ENCODE measurements at places on chromosomes 16 and 17.

DNA sequence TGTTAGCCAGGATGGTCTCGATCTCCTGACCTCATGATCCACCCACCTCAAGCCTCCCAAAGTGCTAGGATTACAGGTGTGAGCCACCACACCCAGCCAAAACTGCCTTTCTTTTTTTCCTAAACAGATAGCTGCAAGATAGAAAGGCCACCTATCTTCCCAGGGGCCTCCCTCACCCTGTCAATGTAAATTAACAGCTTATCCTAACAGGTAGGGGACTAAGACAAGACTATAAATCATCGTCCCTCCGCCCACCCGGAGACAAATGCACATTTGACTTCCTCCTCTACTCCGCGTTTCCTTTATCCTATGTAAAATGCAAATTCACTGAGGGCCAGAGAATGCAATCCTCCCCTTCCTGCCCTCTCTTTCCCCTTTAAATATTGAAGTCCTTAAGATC lies 71.4 kb downstream of the MARF1 start:
- DNase-seq: peak; percentile 31

GRCh38 chr16:4360538-4361021 lies 9.5 kb upstream of the PAM16 start:
- DNase-seq: peak; percentile 34

GRCh38 chr16:23941025-23941424 lies 105.2 kb downstream of the PRKCB start:
- DNase-seq: no peak

DNA sequence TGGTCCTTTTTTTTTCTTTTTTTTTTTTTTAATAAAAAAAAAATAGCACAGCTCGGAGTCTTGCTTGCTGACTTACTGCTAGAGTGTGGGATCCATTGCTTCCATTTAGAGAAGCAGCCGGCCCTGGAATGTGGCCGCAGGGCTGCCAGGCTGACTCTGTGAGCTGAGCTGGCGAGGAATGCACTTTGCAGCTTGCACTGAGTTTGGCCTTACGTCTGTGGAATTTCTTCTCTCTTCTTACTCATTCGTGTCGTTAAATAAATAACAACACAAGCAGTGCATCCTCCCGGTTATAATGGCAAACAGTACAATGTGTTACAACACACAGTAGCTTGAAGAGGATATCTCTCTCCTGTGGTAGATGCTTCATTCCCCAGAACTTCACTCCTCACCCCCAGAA lies 69.2 kb downstream of the PRKCB start:
- no peak for DNase-seq

- DNase-seq: peak; percentile 36
Measured at GRCh38 chr17:57622683-57623433, 122.2 kb downstream of the CCDC182 start.

- DNase-seq: no peak
Measured at GRCh38 chr17:48056246-48056745, 8.1 kb downstream of the NFE2L1 start.

DNA sequence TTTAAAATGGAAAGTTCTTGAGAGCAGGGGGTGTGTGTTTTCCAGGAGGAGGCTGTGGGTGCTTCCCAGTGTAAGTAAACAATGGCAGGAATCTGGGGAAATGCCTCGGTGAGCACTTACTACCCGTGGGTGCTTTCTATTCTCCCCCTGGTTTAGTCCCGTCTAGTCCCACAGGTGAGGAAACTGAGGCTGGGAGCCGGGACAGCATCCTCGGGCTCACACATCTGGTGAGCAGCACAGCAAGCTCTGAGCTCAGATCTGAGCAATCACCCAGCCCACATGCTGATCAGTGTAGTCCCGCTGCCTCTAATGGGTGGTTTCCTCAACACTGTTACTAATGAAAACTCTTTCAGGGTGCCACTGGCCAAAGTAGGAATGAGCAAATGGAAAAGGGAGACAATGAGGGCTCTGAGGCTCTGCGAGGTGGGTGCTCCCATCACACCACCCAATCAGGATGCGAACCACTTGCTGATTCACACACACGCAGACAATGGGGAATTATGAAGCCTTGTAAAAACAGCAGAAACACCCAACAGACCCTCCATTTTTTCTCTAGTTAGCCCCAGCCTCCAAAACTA lies 202.6 kb downstream of the PARN start:
- no peak for DNase-seq

Data from NB4 (cell line).